ENCODE measurements at places on chromosomes 5 and 9.

GRCh38 chr9:122124528-122124927 lies 31.4 kb upstream of the TTLL11 start:
- no peak for DNase-seq

DNA sequence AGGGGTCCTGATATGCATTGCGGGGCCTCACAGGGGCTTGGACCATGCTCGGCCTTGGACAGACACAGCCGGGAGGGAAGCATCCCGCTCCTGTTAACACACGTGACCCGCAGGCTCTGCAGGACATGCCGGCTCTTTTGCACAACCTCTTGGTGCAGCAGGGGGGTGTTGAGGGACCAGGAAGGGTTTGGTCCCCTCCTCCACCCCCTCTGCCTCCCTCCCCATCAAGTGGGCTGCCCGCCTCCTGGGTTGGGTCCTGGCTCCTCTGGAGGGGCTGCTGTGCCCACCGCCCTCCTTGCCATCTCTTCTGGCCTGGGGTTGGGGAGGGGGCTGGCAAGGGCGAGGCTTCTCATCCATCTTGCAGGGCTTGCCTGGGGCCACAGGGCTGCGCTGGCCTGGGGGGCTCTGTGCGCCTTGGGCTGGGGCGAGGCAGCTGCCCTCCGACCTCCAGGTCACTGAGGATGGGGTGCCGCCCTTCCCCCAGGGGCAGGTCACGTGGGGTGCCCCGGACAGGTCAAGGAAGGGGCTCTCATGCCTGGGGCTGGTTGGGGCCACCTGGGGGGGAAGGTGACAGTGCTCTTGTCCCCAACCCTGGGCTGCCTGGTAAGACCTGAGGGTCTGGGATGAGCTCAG lies 16.8 kb upstream of the SLC9A3 start:
- DNase-seq, result no peak

DNA sequence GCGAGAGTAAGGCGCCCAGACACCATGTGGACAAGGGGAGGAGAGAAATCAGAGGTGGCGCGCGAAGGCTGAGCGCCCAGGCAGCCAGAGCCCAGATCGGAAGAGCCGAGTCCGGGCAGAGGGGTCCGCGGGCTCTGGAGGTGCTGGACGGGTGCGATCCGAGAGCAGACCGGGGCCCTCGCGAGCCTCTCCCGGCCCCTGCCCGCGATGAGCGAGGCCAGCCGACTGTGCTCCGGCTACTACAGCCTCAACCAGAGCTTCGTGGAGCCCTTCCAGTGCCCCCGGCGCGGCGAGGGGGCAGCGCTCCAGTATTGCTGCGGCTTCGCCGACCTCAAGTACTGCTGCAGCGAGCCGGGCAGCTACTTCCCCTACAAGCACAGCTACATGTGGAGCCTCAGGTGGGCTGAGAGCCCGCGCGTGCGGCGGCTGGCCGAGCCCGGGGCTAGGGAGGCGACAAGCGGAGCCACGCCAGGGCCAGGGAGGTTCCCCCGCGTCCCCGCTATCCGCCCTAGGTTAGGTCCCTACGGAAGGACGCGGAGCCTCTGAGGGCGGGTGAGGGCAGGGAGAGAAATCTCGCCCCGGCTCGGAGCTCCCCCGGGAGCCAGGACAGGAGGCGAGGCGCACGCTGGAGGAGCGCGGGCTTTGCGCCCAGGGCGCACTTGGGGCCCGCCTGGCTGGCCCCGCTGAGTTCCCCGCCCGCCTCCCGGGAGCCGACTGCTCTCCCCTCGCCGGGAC lies at the start of gene SHISAL2B:
SHISAL2B (plus strand) TSS at position 87 of the 735 bp plus-strand sequence; CDS start at position 208, 121 bp downstream.
- no peak for DNase-seq

- DNase-seq, result no peak
Observed at GRCh38 chr9:100083448-100084127, 15.2 kb downstream of the ERP44 start.

DNA sequence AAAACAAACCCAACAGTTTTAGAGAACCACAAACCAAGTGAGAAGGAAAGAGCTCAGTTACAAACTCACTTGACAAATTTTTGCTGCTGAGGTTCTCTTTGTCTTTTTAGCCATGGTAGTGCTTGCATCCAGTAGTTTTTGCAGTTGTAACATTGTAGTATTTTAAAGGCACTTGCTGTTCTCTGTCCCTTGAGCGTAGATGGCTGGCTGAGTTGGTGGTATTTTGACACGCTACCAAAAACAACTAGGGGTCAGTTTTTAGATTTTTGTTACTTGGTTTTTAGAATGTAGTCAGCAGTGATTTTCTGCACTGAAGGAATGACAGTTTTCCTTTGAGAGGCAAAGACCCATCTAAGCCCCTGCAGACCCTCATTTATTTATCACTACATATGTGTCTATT lies 58.0 kb downstream of the TLE4 start:
- DNase-seq, result no peak

DNA sequence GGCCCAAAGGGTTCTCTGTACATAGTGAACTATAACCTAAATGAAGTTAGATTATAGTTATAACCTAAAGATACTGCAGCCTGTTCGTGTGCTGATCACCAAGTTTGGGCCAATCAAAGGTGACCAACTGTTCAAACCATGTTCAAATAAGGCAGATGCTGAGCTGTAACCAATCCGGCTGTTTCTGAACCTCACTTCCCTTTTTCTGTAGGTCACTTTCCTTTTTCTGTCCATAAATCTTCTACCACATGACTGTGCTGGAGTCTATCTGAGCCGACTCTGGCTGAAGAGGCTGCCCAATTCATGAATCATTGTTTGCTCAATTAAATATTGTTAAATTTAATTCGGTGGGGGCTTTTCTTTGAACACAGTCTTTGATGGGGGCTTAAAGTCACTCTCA lies 1920.2 kb downstream of the MAT2B start:
- DNase-seq, result no peak

DNA sequence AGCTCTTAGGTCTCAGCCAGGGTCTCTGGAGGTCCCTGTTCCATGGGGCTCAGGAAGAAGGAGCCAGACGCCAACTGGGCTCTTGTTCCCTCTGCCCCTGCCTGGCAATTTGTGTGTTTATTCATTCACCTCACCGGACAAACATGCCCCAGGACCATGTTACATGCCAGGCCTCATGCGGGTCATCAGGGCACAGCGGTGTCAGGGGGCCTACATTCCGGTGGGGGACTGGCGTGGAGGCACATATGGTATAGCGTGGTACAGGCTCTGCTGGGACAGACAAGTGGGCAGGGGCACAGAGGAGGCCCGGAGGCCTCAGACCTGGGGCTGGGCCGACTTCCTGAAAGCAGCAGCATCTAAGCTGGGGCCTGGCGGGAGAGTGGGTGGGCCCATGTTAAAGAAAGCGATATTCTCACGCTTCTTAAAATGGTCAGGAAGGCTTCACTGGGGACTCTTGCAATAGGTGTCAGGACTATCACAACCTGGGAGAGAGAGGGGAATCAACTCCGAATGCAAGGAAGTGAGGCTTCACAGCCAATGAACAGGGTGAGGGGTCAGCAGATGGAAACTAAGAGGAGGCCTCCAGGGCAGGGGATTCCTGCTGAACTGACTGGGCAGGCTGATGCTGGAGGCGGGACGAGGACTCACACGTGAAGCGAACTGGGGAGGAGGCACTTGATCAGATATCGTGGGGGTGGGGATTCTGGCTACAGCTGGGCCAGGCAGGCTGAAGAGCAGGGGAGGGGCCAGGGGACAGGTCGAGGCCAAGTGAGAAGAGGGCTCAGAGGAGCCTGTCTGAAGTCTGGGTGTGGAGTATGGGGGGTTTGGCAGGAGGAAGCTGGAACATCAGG lies 41.9 kb downstream of the NCS1 start:
- no peak for DNase-seq

- DNase-seq, result peak; percentile 68
Observed at GRCh38 chr5:157072508-157072907, 13.6 kb upstream of the HAVCR1 start.

GRCh38 chr9:123643518-123643917 lies 286.4 kb downstream of the DENND1A start:
- DNase-seq, result no peak

GRCh38 chr5:59256331-59256730 lies 637.2 kb downstream of the PDE4D start:
- no peak for DNase-seq

DNA sequence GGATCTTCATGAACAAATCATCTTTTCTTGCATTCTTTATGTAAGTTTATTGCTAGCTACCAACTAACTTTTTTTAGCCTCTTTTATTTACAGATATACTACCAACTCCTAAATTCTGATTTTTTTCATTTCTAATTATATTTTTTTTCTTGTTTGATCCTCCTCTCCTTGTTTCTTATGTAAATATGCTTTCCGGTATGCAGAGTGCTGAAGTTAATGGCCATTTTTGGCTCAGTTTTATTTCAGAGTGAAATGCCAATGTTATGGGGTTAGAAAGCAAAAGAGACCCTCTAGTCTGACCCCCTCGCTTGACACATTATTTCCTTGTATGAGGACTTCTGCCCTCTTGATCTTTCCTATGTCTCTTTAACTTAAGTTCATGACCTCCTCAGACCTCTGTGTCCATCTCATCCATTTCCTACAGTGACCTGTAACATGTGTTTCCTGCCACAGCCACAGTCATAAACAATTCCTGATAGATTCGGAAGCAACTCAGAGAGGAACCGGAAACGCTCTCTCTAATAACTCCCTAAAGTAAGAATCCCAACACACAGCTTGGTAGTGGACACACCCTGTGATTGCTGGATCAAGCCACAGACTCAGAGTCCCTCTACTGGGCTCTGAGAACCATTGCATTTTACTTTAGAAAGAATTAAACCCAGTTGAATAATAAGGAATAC lies 42.9 kb upstream of the AFAP1L1 start:
- peak; percentile 89 for DNase-seq

- DNase-seq, result no peak
Observed at GRCh38 chr9:72476100-72476499, 45.3 kb upstream of the TMC1 start.

DNA sequence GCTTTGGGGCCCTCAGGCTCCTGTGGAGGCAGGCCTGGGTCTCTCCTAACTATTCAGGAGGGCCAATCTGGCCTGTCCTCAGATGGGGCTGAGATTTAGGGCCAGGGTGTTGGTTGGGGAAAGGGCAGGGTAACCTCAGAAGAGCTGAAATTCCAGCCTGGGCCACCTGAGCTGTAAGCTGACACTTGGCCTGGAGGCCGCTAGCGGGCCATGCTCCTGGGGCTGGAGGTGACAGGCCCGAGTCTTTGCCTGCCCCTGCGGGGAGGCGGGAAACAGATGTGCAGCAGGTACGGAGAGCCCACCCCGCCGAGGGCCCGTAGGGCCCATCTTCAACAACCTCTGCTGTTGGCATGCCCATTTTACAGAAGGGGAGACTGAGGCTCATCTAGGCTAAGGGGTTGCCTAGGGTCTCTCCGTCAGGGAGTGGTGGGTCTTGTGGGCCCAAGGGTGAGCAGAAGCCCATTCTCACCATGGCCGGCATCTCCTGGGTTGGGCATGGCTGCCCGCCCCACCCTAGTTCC lies 69.5 kb downstream of the RXRA start:
- DNase-seq, result no peak

DNA sequence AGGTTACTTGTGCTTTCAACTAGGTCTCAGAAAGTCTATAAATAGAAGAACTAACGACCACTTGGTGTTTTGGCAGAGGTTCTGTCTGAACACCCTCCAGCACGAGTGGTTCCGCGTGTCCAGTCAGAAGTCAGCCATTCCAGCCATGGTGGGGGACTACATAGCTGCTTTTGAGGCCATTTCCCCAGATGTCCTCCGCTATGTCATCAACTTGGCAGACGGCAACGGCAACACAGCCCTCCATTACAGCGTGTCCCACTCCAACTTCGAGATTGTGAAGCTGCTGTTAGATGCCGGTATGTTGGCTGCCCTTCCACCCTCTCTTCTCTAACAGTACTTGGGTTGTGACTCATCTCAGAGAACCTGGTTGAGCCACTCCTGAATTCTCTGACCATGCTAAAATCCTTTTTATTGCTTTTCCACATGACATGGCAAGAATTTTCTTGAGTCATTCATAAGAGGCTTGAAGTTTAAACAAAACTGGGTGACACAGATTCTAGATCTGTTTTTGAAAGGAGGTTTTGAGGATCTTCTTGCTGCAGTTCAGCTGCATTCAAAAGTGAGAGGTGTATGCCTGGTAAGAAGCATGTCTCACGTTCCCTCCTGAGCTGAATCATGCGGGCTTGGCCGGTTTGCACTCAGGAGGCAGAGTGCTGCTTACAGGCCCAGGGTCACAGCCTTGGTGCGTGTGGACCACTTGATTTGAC lies 103.1 kb upstream of the DMRT1 start:
- peak; percentile 32 for DNase-seq

GRCh38 chr9:106324591-106325280 lies 538.2 kb upstream of the ZNF462 start:
- DNase-seq, result no peak

- DNase-seq, result no peak
Observed at GRCh38 chr9:136081113-136081825, 13.8 kb downstream of the NACC2 start.

GRCh38 chr5:134127376-134127861 lies 12.9 kb downstream of the TCF7 start:
- no peak for DNase-seq

GRCh38 chr5:88426441-88426840 lies 157.8 kb upstream of the TMEM161B start:
- no peak for DNase-seq

- no peak for DNase-seq
Observed at GRCh38 chr5:5217371-5217770, 77.2 kb downstream of the ADAMTS16 start.

DNA sequence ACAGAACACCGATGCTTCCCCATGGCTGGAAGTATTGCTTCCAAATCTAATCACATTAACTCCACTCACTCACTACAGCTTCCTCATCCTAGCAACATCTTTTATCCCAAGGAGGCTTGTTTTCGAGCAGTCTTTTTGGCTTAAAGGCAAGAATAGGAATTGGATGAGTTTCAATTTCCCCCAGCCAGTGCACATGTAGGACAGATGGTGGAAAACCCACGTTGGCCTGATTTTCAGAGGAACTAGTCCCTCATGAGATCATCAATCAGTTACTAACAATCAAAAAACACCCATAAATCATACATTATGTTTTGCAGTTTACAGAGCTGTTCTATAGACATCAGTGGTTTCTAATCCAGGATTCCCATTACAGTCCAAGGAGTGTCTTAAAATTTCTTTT lies 48.5 kb upstream of the AGXT2 start:
- no peak for DNase-seq

DNA sequence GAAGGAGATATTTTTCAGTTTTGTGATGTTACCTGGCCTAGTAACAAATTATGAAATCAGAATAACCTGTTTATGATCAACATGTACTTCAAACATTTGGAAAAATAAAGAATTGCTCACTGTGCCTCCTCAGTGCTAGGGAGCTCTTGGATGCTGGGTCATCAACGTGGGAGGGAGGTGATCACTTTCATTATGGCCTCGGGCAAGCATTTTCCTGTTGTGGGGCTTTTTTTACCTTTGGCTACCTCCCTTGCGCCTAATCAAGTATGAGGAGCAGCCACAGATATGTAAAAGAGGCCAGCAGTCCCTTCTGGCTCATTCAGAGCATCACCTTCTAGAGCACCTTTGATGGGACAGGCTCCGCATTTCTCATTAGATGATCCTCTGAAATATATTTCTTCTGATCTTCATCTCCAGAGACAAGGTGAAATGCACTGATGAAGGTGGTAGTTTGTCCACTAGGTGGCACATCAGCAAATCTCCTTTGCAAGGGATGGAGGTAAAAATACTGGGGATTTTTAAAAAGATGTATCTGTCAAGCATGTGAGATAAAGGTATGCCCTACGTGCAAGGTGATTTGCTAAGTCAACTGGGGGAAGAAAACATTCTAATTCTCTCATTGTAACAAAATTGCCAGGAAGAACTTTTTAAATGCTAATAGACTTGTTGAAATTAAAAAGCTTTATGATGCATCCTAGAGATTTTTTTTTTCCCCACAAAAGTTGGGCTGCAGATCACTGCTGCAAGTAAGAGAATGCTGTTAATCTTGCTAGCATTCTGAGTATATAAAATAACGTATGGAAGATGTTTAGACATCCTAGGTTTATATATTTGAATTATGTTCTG lies 218.2 kb downstream of the MAST4 start:
- DNase-seq, result peak; percentile 28

- no peak for DNase-seq
Observed at GRCh38 chr5:67748165-67748690, 467.3 kb upstream of the PIK3R1 start.
